ENCODE measurements at places on chromosomes 11 and 22.

GRCh38 chr11:2265854-2266585, 4.4 kb downstream of the ASCL2 start:
- no peak for DNase-seq

- no peak for DNase-seq
Measured at GRCh38 chr11:77120571-77120970, 7.5 kb upstream of the MYO7A start.

DNA sequence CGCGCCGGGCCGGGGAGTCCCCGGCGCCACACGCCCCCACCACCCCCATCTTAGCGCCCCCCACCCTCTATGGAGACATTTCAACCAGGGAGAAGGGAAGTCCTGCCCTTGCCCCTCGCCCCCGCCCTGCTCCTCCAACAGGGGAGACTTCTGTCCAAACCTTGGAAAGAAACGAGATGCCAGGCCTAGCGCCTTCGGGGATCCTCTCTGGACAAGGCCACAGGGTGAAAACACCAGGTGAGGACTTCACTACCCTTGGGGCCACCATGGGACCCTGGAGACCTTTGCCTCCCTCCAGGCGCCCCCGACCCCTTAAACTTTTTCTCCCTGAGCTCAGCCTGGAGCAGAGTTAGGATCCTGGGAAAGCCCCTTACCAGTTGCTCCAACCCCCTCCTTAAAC, 11.6 kb upstream of the NPAS4 start:
- no peak for DNase-seq

- no peak for DNase-seq
Measured at GRCh38 chr11:109902764-109903433, 190.3 kb upstream of the ZC3H12C start.

DNA sequence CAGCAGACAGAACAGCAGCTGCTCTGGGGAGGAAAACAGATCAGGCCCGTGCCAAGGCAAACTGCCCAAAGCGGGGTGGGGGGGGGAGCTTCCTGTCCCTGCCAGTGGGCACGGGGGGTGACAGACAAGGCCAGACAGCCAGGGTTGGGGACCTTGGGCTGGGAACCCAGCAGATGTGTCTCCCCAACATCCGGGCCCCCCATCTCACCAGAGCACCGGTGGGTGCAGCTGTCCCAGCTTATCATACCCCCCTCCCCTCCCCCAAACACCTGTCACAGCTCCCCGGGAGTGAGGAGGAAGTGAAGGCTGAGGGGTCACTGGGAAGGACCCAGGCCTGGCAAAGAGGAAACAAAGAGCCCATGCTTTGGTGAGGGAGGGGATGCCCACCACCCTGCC, 1.3 kb downstream of the PPP1R14B start:
- no peak for DNase-seq

- DNase-seq: no peak
Measured at GRCh38 chr22:29000641-29001040, 61.0 kb downstream of the C22orf31 start.

GRCh38 chr11:85029964-85030363, 597.2 kb downstream of the DLG2 start:
- DNase-seq: no peak

DNA sequence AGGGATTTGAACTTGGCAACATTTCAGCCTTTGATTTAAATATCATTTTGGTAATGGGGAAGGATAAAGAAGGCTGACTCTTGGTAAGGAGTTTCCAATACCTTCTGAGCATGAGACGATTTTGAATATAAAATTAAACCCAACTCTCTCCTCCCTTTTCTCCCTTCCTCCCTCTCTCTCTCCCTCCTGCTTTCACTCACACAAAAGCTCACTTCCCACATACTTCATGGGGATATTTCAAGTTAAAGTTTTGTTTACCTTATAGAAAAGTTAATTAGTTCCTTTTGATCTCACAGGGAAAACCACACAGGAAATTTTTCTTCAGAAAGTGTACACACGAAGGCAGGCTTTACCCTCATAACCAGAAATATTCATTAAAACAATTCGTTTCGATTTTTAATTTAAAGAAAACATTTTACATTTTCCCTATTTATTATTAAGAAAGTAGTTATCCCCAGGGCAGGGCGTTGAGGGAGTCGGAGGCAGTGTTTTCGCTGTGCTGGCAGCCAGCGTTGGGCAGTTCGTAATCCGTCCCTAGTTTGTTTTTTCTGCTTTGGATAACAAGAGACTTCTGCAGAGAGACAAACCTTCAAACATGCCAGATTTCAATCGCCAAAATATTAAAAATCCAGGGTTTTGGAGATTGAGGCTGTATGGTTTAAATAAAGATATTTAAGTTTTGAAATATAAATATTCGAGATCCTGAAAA, 25.3 kb upstream of the ALX4 start:
- no peak for DNase-seq

DNA sequence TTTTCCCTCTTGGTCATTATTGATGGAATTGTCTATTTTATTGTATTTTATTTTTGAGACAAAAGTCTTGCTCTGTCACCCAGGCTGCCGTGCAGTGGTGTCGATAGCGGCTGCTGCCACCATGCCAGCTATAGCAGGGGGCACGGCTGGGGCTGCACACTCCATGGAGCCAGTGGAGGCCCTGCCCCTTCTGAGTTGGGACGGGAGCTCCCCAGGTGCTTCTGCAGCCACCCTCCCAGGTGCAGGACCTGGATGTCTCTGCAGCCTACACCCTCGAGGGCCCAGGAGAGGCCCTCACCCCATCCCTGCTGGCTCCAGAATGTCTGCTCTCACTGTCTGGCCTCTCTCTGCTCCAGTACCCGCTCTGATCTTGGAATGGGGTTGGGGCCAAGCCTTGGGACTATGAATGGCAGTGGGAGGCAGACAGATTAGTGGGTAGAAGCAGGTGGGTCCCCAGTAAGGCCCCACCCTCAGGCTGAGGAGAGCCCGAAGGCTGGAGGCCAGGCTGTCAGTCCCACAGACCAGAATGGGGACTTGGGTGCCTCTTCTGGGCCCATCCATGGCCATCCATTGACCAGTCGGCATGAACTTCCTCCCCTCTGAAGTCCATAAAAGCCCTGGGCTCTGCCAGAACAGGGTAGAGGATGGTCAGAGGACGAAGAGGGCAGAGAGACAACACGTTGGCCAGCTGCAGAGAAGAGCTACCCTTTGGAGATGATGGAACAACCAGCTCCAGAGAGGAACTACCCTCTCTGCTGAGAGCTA, 49.6 kb upstream of the ATXN10 start:
- DNase-seq: no peak

DNA sequence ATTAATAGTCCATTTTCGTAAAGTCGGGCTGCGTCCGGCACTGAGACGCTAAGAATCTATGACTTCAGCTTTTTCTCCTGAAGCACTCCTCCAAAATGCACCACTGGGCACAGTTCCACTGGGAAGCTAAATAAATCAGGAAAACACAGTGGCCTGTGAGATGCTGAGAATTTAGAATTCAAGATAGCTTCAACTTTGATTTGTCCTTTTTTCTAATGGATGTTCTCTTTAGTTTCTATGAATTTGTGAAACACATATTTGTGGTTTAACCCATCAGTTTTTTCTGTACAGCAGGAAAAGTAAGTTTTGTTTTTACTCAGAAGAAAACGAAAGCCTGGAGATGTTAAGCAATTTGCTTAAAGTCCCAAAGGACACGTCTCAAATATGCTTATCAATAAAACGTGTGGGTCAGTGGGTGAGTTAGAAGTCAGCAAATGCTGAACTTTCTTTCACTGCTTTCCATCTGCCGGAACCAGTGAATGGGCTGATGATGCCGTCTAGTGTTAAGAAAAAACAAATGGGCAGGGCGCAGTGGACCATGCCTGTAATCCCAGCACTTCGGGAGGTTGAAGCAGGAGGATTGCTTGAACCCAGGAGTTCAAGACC, 40.7 kb upstream of the CLMP start:
- DNase-seq: no peak

DNA sequence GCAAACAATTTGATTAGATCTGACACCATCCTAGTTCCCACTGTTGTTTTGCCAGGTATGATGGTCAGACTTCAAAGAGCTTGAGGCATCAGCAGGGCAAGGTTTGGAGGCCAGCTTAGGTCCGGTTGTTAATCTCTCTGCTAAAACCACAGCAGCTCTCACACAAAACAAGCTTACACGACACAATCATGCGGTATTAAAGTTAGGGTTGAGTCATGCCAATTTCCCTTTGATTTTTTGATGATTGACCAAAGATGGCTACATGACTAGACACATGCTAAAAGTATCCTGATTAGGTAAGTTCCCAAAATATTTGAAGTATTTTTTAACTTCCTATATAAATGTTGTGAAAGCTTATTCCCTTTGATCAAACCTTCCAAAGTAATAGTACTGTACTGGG, 145.9 kb downstream of the ELP4 start:
- no peak for DNase-seq

DNA sequence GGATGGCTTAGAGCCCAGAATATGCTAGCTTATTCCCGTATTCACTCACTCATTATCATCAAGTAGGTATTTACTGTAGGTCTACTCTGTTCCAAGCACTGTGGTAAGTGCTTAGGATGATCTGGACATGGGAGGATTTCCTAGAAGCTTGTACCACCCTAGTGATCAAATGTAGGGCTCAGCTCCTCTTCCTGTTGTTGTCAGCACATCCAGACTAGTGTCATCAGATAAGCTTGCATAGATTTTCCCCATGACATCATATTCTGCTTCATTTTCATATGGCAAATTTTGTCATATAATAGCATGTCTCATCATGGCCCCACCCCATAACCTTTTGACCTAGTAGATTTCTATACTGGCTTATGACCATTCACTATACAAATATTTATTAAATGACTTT, 19.3 kb upstream of the NUCB2 start:
- DNase-seq: no peak

DNA sequence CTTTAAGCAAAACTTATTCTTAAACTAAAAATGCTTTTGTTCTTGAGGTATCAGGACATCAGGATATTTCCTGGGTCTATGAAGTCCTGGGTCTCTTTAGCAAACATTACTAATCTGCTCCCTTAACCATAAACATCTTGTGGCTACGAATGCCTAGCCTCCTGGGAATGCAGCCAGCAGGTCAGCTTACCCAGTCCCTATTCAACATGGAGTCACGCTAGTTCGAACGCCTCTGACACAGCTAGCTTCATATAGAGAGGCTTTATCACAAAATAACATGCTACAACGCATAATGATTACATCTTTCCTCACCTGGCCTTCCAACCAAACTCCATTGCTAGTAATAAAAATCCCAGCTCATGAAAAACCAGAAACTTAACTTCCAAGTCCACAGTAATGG, 17.5 kb upstream of the FIBIN start:
- DNase-seq: no peak

GRCh38 chr11:2587976-2588748, 111.6 kb downstream of the KCNQ1OT1 start:
- DNase-seq: no peak

DNA sequence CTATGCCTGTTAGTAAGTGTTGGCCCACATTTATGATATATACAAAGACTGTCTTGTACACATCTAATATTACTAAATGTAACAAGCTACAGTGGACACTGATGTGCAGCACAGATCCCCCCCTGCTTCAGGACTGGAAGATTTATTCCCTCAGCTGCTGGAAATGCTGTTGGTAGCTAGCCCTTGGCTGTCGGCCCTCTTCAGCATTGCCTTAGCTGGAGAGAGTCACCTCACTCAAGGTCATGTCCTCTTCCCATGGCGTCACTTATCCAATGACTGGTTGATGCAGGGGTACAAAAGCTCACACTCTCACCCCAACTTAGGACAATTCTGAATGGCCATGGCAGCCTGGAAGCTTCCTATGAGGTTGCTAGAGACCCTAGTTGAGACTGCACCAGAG, 312.7 kb downstream of the SOX6 start:
- DNase-seq: no peak

DNA sequence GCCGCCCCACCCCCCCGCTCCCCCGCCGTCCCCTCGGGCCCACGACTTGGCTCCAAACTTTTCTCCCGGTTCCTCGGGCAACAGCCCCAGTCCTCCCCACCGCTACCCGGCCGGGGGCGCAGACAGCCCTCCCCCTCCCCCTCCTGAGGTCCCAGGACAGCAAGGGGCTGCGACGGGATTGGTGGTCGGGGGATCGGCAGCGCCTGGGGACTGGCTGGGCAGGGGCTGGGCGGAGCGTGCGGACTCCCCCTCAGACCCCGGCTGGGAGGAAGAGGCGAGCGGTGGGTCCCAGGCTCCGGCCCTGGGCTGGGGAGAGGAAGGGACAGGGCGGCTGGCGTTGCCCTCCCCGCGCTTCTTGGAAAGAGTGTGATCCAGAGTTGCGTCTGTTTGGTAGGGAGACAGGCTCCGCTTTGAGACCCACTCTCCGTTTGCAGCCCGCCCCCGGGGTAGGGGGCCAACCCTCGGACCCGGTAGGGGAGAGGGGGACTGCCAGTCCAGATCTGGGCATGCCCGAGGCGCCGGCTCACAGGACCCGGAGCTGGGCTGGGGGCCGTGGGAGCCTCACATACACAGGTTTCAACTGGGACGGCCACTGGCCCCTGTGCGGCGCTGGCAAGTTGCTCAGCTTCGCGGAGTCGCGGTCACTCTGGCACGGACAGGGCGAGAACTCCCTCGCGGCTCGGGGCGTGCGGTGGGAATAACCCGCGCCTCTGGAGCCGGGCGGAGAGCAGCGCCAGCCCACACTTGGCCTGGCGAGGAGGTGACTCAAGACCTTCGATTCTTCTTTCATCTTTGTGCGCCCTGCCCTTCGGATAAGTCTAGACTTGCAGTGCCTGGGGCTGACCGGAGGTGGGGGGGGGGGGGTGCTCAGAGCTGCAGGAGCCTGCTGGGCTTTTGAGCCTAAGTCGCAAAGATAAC, 999 bp downstream of the TSKU start:
- no peak for DNase-seq

GRCh38 chr11:72812967-72813739, 1.1 kb upstream of the ATG16L2 start:
- peak; percentile 21 for DNase-seq

DNA sequence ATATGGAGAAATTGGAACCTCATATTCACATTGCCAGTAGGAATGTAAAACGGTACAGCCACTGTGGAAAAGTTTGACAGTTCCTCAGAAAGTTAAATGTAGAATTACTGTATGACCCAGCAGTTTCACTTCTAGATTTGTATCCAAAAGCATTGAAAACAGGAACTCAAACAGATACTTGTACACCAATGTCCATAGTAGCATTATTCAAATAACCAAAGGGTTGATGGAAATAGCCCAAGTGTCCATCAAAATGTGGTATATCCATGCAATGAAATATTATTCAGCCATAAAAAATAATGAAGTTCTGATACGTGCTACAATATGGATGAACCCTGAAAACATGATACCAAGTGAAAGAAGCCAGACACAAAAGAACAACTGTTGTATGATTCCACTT, 17.8 kb downstream of the PRRG4 start:
- no peak for DNase-seq

- no peak for DNase-seq
Measured at GRCh38 chr22:46045459-46046298, 68.7 kb upstream of the WNT7B start.

- DNase-seq: no peak
Measured at GRCh38 chr11:119190531-119190930, 5.3 kb downstream of the NHERF4 start.

- no peak for DNase-seq
Measured at GRCh38 chr22:27086080-27087044, 429.0 kb downstream of the MIAT start.

- no peak for DNase-seq
Measured at GRCh38 chr11:17385926-17386325, 2.5 kb downstream of the KCNJ11 start.
